Purkinje cell (primary cell): ENCODE measurements at places on chromosomes 2 and 18. TPM values are rescaled to one million over a fixed set of nuclear protein-coding genes. Genes with fewer than 3 reads are reported as not detected.

OSBPL6 gene
- 33.5 and 35.2 TPM in 2 replicates for polyA plus RNA-seq

SH3BP4 gene
- 0.10 and 0.50 TPM in 2 replicates for polyA plus RNA-seq

ATP9B gene
- 5.4 and 7.0 TPM in 2 replicates for polyA plus RNA-seq

SUCLG1 gene
- 134 and 203 TPM in 2 replicates for polyA plus RNA-seq

KIF1A gene
- 23.0 and 31.6 TPM in 2 replicates for polyA plus RNA-seq

KCMF1 gene
- polyA plus RNA-seq = 5.0 and 8.7 TPM in 2 replicates

RGPD4 gene
- 0.08 TPM in 1 of 2 replicates, not detected in the other for polyA plus RNA-seq

SKA1 gene
- polyA plus RNA-seq = 0.71 TPM in 1 of 2 replicates, not detected in the other

ITGA4 gene
- polyA plus RNA-seq = 0.20 TPM in 1 of 2 replicates, not detected in the other

PLGLB2 gene
- 1.7 TPM in 1 of 2 replicates, not detected in the other for polyA plus RNA-seq

IL36RN gene
- polyA plus RNA-seq = not detected in 2 replicates

SNTG2 gene
- polyA plus RNA-seq = 1.6 and 2.0 TPM in 2 replicates

CTIF gene
- 4.4 and 6.5 TPM in 2 replicates for polyA plus RNA-seq

CDH2 gene
- 101 and 121 TPM in 2 replicates for polyA plus RNA-seq

CYP26B1 gene
- polyA plus RNA-seq = 1.1 and 2.8 TPM in 2 replicates

MC4R gene
- polyA plus RNA-seq = not detected in 2 replicates

PLGLB1 gene
- polyA plus RNA-seq = 6.9 and 7.0 TPM in 2 replicates

PUM2 gene
- 15.9 and 22.7 TPM in 2 replicates for polyA plus RNA-seq

RGPD8 gene
- polyA plus RNA-seq = 0.31 and 3.1 TPM in 2 replicates

ASPRV1 gene
- polyA plus RNA-seq = not detected in 2 replicates

POTEC gene
- not detected in 2 replicates for polyA plus RNA-seq

CCDC68 gene
- polyA plus RNA-seq = not detected in 2 replicates

ST6GAL2 gene
- 10.0 and 15.0 TPM in 2 replicates for polyA plus RNA-seq

SMPD4 gene
- 3.1 and 3.2 TPM in 2 replicates for polyA plus RNA-seq

MC2R gene
- polyA plus RNA-seq = not detected in 2 replicates

AGXT gene
- not detected in 2 replicates for polyA plus RNA-seq

SERPINB11 gene
- polyA plus RNA-seq = 1.2 TPM in 1 of 2 replicates, not detected in the other

RAB27B gene
- polyA plus RNA-seq = 6.7 and 9.1 TPM in 2 replicates

ASXL3 gene
- 0.50 and 2.2 TPM in 2 replicates for polyA plus RNA-seq

TAF4B gene
- polyA plus RNA-seq = 5.8 and 6.0 TPM in 2 replicates

UGT1A8 gene
- not detected in 2 replicates for polyA plus RNA-seq

CYRIA gene
- polyA plus RNA-seq = 9.6 and 32.0 TPM in 2 replicates

TLX2 gene
- not detected in 2 replicates for polyA plus RNA-seq

SH3RF3 gene
- 0.19 TPM in 1 of 2 replicates, not detected in the other for polyA plus RNA-seq

COX7A2L gene
- 293 and 356 TPM in 2 replicates for polyA plus RNA-seq

RAMP1 gene
- polyA plus RNA-seq = 23.2 and 38.6 TPM in 2 replicates

ACKR3 gene
- 0.56 TPM in 1 of 2 replicates, not detected in the other for polyA plus RNA-seq

ADCYAP1 gene
- polyA plus RNA-seq = 33.4 and 53.7 TPM in 2 replicates

SAG gene
- polyA plus RNA-seq = not detected in 2 replicates

ATP8B1 gene
- polyA plus RNA-seq = 0.11 TPM in 1 of 2 replicates, not detected in the other

DSC3 gene
- polyA plus RNA-seq = not detected in 2 replicates

KCNS3 gene
- 0.98 TPM in 1 of 2 replicates, not detected in the other for polyA plus RNA-seq
